ENCODE measurements at places on chromosomes 3 and 15.

- DNase-seq: no peak
Measured at GRCh38 chr15:62482785-62483429, 317.8 kb upstream of the C2CD4B start.

DNA sequence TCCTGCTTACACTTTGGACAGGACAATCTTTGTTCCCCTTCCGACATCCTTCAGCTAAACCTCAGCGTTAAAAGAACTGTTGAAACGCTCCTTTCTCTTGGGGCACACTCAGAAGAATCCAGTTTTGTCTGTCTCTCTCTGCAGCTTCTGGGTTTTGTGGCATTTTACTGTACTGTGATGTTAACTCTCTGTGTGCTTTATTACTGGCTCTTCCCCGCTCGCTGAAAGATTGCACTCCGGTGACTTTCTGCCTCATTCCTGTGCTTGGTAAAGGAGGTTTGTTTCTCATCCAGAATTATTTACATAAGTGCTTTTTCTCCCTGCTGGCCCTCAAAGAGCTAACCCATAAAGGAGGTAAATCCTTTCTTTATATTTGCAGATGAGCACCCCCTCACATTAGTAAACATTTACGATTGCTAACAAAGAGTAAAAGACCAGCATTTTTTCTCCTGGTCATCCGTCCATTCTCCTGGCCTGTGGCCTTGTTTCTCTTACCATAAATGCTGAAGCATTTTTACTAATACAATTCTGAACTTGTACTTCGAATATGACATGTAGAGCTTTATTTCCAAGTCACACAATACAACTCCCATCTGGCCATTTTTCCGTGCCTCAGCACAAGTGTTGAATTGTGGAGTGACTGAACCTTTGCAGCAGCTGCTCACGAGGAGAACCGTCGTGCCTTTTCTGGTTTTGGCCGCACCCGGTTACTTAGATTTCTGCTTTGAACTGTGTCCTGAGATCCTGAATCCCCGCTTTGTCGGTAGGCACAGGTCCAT, 69.3 kb upstream of the RPL35A start:
- DNase-seq: no peak

DNA sequence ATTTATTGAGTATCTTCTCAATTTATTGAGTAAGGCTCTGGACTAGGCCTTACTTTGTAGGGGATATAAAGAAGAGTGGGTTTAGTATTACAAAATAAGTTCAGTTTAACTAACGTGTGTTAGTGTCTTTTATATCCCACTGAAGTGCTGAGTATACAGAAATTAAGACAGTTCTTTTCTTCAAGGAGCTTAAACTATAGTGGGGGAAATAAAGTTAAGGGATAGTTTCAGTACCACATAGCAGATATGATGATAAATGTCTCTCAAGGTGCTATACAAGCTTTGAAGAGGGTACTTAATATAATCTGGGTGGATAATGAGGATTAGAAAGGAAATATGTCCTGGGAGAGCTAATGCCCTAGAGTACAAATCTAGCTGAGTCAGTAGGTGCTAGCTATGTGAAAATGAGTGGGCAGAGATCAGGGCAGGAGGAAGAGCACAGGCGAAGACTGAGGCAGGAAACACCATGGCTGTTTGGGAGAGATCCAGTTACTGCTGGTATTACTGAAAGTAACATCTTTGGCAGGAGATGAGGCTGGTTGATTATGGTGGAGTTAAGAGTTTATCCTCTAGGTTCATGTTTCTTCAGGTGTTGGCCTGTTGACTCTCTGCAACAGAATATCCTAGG, 46.0 kb downstream of the TEX9 start:
- DNase-seq: no peak

- DNase-seq: peak; percentile 53
Measured at GRCh38 chr3:151227807-151228665, 25.0 kb upstream of the GPR171 start.

DNA sequence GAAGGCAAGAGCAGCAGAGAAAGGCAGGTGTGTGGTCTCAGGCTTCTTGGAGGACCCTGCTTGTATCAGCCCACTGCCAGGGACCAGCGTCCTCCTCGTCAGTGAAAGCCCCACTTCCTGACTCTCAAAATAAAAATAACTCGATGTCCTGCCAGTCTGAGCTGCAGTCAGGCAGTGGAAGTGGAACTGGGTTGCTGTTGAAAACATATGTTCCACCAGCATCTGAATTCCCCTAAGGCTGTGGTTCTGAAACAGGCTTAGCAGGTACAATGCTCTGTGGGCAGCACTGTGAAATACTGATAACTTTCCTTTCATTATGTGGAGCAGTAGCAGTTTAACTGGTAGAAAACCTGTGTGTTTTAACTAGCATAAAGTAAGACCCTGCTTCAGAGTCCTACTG, 121.6 kb upstream of the EIF1B start:
- no peak for DNase-seq

DNA sequence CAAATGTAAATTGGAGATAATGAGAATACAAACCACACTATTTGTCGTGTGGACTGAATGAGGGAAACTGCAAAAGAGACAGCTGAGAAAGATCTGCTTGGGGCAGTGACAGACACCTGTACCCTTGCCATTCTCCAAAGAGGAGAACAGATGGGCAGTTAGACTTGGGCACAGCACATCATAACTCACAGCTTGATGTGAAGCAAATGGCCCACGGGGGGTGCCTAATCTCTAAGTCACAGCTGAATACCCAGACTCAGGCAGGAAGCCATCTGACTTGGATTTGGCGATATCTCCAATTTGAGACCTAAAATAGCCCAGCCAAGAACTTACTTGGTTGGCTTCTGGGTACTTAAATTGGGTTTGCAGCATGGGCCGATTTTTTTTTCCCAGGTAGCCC, 10.0 kb upstream of the SLC6A11 start:
- no peak for DNase-seq

- DNase-seq: no peak
Measured at GRCh38 chr3:123085293-123085931, 18.6 kb downstream of the PDIA5 start.

- DNase-seq: no peak
Measured at GRCh38 chr3:20027136-20027535, 13.1 kb upstream of the KAT2B start.

- no peak for DNase-seq
Measured at GRCh38 chr3:8153800-8154199, 347.8 kb upstream of the LMCD1 start.

GRCh38 chr3:172581757-172582166, 58.5 kb upstream of the TNFSF10 start:
- DNase-seq: no peak

- no peak for DNase-seq
Measured at GRCh38 chr3:31516757-31517156, 16.0 kb upstream of the STT3B start.

GRCh38 chr3:33167716-33168336, 50.8 kb downstream of the SUSD5 start:
- DNase-seq: no peak

- no peak for DNase-seq
Measured at GRCh38 chr3:48472673-48472922, 26.1 kb downstream of the ATRIP start.

DNA sequence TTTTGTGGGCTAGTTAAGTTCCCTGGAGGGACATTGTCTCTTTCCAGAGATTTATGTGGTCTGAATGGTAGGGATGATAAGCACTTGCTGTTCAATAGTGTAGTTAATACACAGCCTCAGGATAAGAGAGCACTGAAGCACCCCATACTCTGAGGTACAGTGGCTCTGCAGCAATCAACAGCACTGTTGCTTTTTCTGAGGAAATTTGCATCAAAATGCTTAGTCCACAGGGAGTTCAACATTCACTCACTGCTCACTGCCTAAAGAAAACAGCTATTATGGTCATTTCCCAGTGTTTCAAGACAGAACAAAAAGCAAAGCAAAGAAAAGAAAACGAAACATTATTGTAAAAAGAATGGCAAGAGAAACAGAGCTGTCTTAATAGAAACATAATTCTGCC, 441.9 kb downstream of the PLOD2 start:
- no peak for DNase-seq

DNA sequence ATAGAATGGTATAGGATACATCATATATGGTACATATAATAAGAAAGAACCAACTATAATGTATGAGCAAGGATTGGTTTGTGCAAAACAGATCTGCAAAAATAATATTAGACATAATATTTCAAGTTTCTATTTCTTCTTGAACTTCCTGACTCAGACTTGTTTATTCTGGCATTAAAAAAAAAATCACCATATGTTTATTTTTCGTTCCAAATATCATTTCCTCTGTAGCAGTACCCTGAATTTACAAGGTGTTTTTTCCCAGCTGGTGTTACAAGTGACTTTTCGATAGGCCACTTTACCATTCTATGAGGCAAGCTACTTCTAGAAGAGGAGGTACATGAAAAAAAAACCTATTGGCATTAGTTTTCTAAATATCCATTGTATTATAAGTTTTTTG, 785.0 kb downstream of the PDCD6IP start:
- no peak for DNase-seq

GRCh38 chr15:59327942-59328341, 44.7 kb downstream of the MYO1E start:
- DNase-seq: no peak

DNA sequence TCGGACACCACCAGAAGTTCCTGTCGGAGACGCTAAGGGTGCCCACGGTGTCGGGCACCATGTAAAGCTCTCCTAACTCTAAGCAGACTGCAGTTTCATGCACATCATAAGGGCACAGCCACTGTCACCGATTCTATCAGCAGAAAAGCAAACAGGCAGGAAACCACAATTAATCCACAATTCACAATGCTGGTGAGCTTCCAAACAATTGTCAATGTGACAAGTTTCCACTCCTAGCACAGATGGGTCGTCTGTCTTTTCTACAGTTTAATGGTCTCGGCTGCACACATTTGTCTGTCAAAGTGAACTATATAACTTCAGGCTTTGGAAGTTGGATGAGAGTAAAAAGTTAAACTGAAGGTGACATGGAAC, 8.8 kb upstream of the OCA2 start:
- DNase-seq: no peak

DNA sequence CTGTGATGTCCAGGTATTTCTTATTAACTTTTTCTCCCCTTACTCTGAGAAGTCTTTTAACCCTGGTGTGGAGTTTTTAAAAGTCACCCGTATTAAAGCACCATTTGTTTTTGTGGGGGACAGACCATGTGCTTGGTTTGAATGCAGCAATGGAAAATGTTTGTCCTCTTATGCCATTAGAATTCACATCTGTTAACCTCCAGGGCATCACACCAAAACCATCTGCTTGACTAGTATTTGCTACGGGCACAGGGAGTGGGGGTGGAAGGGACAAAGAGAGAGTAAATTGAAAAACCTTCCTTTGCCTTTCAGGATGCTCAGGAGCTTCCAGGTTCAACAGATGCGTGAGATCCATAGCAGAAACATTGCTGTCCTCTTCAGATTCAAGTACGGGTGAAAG, 61.4 kb upstream of the GOLGA8B start:
- DNase-seq: no peak

DNA sequence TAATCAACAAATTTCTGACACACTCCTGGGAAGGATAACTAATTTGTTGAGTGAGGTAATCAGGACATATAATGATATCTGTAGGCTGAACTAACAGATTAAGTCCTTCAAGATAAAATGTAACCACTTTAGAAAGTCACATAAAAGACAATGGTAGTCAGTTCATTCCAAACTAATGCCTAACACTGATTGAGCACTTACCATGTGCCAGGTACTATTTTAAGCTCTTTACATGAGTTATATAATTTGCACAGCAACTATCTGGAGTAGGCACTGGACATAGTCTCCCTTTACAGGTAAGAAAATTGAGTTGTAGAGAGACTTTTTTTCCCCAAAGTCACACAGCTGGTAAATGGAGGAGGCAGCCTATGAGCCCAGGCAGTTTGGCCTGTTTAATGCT, 211.2 kb upstream of the CFAP20DC start:
- no peak for DNase-seq

- no peak for DNase-seq
Measured at GRCh38 chr3:69426291-69426966, 40.5 kb upstream of the FRMD4B start.

Measured in prostate gland (tissue), 2 donors.